ENCODE measurements at places on chromosomes 13 and 19.

DNA sequence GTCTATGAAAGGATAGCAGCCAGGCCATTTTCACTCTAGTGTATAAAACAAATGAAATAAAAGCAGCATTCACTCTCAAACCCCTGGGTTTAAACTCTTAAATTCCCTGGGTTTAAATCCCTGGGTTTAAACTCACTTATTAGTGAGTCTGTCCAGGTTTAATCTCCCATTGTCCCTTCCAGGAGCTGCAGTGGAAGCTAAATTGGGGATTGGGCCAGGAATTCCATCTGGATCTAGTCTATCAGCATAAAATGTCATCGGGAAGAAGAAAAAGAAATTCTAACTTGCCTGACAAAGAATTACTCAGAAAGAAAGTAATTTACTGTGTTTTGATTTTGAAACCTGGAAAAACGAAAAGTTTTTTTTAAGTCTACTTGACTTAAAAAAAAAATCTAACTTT lies 54.8 kb downstream of the FRY start:
- no peak for DNase-seq

GRCh38 chr13:70424928-70425327 lies 316.7 kb upstream of the KLHL1 start:
- DNase-seq, result no peak

- no peak for DNase-seq
Observed at GRCh38 chr13:98032168-98032567, 78.7 kb downstream of the IPO5 start.

GRCh38 chr13:44879452-44880058 lies 109.7 kb downstream of the NUFIP1 start:
- no peak for DNase-seq
